ENCODE measurements at places on chromosomes 3 and 15.

- DNase-seq = no peak
Measured at GRCh38 chr3:160474416-160474838, 24.8 kb upstream of the TRIM59 start.

DNA sequence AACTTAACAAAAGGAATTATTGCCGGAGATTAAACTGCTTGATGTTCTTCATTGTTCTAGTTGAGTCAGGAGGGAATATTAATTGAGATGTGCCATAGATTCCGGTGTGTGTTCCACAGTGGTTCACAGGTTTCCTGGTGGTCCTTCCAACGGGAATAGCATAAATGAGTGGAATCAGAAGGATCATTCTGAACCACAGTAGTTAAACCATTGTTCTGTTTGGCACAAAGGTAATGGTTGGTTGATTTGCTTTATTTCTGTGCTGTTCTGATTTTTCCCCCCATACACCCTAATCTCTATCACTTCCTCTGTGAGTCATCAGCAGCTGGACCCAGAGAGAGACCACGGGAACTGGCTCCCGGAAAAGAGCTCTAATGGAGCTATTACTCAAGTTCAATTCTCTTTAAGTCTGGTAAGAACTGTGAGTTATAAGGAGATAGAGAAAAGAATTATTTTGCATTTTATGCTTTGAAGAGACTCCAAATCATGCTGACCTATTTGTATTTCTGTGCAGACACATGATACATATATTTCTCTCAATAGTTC, 627.2 kb downstream of the ZIC1 start:
- DNase-seq = no peak

- no peak for DNase-seq
Measured at GRCh38 chr15:77507911-77508310, 87.2 kb downstream of the HMG20A start.

DNA sequence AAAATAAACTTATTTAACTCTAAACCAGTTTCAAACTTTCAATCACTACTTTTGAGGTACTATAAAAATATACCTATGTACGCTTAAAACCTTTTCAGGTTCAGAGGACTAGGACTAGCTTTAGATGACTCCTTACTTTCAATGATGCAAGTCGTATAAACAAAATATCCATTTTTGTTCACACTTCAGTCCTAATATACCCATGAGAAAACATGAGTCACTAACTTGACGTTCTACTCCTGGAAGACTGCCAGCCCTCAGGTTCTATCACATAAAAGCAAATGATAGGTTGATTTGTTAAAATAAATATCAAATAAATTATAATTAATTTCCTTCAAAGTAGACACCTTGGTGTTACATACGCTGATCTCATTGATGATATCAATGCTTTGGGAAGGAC, 10.6 kb upstream of the P3H2 start:
- no peak for DNase-seq

DNA sequence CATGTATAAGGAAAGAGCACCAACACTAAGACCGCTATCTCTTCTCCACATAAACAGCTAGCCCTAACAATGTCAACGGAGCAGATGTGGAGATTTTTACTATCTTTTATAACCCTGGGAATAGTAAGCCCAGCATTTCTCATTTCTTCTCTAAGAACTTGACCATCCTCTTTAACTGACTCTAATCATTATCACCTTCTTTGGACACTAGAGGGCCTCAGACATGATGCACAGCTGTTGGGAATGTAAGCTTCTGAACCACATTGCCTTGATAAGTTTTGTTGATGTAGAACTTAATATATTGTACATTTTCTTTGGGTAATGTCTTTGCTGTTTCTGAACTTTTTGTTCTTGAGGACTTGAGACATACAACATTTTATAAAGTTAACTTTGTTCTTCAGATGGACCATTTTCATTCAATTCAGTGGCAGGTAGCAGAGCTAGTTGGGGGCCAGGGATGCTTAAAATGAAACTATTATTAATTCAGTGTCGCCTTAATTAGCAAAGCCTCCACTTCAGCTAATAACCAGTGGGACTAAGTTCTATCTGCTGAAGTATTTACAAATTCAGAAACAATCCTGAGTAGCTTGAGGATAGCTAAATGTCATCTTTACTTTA, 9.6 kb upstream of the TAGLN3 start:
- no peak for DNase-seq

- DNase-seq = no peak
Measured at GRCh38 chr3:167874671-167875372, 139.3 kb downstream of the SERPINI1 start.

DNA sequence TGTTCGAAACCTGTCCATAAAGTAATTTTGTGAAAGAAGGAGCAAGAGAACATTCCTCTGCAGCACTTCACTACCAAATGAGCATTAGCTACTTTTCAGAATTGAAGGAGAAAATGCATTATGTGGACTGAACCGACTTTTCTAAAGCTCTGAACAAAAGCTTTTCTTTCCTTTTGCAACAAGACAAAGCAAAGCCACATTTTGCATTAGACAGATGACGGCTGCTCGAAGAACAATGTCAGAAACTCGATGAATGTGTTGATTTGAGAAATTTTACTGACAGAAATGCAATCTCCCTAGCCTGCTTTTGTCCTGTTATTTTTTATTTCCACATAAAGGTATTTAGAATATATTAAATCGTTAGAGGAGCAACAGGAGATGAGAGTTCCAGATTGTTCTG, 44.4 kb downstream of the AGTR1 start:
- no peak for DNase-seq

DNA sequence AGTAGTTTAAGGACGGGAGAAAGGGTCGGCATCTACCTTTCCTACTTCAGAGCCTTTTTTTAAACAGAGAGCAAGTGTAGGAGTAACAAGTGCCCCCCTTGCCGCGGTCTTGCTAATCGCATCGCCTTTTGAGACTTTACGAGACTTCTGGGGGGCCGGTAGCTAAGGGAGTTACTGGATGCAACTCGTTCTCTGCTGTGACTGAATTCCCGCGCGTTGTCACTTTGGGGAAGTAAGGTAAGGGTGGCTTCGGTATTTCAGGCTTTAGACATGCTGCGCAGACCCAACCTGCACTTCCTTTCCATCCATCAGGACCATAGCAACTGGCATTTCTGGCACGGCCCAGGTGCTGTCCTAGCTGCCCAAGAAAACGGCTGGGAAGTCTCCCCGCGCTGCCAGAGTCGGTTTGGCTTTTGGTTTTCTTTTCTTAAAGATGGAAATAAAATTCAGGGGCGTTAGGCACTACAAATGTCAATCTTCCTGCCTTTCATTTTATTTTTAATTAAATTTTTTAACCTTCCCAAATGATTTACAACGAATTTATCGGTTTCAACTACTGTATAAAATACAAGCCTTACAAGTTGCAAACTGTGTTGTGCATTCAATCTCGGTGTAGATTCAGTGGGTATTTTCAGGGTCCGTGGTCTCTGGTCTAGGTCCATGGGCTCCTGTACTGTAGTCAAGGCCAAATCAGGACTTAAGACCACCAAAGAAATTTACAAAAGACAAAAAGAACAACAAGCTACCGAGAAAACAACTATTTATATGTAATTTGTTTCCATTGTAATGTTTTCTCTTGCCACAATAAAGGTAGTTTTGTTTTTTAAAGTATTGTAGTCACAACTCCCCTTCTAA, 3.5 kb downstream of the MECOM start:
- no peak for DNase-seq

DNA sequence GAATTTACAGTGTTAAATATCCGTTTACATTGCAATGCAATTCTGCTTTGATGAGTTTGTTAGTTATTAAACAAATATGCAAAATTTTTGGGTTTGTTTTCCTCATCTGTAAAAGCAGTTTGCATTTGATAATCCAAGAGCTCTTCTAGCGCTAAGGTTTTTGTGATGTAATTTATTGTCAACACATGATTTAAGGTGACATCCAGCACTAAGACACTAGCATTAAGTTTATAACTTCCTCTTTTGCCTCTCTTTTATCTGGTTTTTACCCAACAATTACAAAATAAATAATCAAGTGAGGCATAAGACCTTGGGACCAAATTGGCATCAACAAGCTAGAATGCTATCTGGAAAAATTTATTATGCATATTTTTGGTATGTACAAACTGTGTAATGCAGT, 969 bp upstream of the DNAJC19 start:
- no peak for DNase-seq

GRCh38 chr15:63506537-63507035, 2.2 kb downstream of the USP3 start:
- no peak for DNase-seq

DNA sequence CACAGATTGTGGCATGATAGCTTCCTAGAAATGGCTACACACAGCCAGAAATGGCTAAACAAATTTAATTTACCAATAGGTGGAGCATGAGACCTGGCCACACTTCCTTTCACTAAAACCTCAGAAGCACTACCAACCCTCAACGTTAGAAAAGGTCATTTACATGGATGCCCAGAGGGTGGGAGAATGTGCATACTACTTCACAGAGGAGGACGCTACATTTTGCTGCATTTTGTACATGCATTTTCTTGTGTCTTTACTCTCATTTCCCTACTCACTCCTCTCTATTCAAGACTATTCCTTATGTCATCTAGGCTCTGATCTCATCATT, 40.1 kb downstream of the C2CD4B start:
- DNase-seq = no peak

DNA sequence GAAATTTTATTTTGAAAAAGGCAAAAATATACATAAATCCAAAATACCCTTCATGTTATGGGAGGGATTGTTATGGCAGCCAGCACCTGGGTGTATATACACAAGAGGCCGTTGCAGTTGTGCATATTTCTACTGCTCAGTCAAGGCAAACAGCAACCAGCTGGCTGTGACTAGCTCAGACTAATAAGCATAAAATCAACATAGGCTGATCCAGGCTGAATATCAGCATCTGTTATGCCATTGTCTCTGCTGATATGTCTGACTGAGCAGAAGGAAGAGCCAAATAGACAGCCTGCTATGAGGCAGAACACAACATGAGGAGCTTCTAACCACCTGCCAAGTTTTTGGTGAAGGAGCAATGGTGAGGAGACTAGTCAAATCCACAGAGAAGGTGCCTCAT, 457.5 kb upstream of the ALCAM start:
- DNase-seq = no peak

DNA sequence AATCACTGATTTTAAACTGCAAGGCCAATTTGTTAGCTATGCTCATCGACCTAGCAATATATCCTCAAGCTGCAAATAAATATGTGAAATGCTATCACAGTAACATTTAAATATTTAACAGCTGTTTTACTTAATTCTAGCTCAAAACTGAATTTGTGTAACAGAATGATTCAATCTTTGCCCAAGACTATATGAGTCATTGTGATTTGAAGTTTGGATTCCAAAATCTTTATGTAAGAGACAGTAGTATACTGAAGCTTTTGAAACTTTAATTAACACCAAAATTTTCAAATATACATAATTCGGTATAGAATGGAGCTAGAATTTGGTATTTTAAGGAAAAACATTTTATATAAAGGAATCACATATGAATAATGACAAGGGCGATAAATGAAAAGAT, 603.0 kb upstream of the ROBO2 start:
- no peak for DNase-seq

DNA sequence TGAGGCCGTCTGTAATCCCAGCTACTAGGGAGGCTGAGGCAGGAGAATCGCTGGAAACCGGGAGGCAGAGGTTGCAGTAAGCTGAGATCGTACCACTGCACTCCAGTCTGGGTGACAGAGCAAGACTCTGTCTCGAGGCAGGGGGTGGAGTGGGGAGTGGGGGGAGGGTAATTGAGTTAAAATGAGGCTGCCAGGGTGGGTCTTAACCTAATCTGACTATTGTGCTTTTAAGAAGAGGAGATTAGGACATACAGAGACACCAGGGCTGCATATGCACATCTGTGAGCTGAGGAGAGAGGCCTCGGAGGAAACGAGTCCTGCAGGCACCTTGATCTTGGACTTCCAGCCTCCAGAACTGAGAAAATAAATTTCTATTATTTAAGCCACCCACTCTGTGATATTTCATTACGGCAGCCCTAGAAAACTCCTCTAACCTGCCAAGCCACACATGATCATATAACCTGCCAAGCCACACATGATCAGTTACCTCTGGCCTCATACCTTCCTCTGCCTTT, 197.0 kb downstream of the THSD4 start:
- DNase-seq = no peak

DNA sequence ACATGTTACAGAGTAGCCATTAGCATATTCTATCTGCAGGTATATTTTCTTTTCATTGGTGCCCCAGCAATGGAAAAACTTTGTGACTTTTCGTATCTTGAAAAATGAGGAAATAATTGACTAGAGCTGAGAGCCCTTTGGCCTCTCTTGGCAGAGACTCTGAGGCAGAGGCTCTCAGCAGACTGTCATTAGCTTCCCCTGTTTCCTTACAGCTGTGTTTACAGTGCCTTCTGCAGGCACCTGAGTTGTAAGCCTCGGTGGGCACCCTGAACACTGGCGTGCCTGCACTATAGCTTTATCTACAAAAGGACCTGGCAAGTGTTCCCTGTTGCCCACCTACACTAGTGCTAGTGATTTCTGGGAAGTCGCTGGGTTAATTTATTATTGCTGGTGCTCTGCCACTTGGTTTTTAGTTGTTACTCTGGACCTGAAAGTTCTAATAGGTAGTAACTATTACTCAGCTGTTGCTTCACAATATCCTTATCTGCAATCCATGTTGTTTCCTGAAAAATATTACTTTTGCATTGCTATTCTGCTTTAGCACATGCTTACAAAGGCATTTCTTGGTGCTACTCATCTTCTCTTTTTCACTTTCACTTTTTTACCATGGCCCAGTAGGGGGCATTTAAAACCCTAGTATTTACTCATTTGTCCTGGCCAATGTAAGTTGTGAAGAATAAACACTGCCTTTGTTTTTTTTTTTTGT, 7.8 kb upstream of the GPR171 start:
- DNase-seq = no peak

DNA sequence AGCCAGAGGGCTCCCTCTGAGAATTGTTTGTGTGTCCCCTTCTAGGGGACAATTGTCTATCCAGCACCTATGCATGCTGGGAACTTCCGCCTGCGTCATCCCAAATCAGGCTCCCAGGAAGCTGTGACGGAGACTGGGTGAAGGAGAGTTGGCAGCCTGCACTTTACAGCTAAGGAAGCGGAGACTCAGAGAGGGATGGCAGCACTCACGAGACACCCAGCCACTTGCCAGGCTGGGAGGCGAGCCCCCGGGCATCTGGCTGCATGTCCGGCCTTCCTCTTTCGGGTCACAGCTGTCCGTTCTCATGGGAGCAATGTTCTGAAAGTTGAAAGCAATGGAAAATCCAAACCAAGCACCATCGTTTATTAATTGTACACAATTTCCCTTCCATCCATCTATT, 45.5 kb upstream of the SLC6A11 start:
- DNase-seq = no peak

DNA sequence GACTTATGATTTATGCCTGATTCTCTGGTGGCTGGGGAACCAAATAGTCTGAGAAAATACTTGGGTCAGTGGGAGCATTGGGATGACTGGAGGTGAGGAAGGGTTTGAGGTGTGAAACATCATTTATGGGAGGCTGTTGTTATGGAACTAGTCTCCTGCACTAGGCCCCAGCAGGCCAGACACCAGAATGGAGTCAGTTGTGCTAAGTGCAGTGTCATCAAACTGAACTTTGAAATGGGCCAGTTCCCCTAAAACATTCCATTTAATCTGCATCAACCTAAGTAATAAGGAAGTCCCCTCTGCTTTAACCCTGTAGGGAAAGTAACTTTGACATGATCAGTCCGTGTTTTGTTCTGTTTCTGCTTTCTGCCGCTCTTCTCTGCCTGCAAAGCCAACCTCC, 44.9 kb upstream of the KLHL25 start:
- DNase-seq = no peak
